ENCODE measurements at places on chromosomes 13 and 19.

GRCh38 chr13:23443878-23444277 is 10.4 kb upstream of the SACS start:
- no peak for DNase-seq

DNA sequence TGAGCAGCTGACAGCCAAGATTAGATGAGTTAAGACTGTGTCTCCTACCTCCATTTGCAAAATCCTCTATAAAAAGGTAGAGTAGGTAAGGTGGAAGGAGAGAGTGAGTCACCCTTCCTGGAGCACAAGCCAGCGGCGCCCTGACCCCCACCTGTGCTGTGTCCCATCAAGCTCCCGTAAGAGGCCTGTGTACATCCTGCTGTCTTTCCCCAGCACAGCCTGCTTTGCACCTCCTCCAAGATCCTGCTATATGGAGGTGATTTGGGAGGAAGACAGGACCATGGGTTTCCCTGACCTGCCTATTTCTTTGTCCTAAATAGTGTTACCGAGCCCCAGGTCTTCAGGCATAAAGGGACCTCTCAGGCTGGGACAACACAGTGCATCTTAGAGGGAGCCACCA is 62.3 kb upstream of the UQCRFS1 start:
- peak; percentile 8 for DNase-seq

- DNase-seq = no peak
These were observed 1198.2 kb upstream of the PCDH9 start for GRCh38 chr13:68428292-68428691.

DNA sequence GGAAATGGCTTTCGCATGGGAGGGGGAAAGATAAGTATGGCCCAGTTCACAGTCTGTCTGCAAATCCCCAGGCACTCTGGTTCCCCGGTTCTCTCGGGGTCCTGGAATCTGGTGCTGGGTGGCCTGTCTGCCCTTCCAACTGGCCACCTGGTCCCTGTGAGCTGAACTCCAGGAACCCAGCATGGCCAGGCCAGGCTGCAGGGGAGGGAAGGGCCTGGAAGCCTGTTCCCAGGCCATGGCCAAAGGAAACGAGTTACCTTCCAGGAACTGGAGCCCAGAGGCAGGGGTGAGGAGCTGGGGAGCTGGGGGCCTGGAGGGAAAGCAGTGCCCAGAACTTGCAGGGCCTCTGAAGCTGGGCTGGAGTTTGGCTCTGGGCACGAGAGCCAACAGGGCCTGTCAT is 19.1 kb upstream of the PNMA8C start:
- no peak for DNase-seq

- DNase-seq = no peak
These were observed 58.7 kb upstream of the NBEA start for GRCh38 chr13:34883396-34883795.

DNA sequence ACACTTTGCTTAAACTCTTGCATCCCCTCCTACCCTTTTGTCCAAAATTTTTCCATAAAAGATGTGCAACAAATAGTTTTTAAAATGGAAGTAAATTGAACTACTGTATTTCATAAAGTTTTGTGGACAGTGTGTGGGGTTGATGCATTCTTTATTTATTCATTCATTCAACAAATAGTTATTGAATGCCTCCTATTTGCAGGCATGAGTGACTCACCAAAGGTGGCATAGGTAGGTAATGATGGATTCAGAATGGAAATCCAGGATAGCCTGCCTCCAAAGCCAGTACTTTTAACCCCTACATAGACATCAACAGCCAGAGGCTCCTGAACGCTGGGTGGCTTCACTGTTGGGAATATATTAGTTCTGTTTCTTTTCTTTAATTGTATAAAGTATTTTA is 2.4 kb upstream of the CSNK1A1L start:
- no peak for DNase-seq

DNA sequence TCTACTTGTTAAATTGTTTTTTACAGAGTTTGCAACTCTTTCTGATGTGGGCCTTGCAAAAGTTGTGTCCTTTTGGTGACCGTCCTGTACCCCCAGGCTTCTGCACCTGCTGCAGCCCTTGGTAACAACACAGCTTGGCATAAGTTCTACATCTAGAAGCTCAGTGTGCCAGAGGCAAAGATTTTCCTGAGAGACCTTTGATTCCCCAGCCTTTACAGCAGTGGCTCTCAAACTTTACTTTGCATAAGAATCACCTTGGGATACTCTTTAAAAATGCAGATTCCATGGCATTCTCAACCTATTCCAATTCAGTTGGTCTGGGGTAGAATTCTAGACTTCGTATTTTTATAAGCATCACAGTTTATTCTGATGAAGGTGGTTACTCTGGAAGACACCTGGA is 260.9 kb downstream of the DCT start:
- no peak for DNase-seq

DNA sequence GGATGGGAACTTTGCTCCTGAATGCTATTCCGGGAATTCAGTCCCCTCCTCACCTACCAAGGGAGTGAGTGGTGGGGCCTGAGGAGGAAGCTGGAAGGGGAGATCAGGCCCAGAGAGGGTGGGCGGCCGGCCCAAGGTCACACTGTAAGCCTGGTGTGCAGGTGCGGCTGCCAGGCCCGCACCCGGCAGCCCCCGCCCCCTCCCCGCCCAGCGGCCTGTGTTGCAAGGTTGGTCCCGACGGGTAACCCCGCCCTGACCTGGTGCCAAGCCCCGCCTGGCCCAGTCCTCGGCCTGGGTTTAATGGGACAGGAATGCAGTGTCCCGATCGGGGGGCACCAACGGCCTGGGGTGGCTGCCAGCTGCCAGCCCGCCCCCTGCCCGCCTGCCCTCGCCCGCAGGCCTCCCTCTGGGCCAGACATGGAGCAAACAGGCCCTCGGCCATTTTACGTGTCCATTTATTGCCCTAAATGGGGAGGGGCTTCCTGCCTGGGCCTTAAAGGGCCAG is 5.5 kb downstream of the ZBTB7A start:
- DNase-seq = peak; percentile 97

DNA sequence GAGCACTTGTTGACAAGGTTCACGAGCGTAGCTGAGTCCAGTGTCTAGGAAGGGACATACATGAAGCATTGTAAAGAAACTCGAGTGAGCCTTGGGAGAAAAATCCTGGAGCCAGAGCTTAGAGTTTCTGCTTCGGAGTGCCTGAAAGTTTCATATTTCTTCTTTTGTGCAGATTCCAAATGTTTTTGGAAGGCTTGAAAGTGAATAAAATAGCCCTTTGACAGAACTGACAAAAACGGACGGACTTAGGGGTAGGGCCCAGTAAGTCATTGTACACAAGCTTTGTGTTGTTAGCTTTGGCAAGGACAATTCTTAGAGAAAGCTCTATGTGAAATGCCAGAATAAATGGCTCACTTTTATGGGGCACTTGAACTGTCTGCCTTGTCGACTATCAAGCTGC is 2.8 kb downstream of the RNF113B start:
- DNase-seq = no peak

GRCh38 chr13:42445354-42445753 is 128.6 kb upstream of the TNFSF11 start:
- no peak for DNase-seq

GRCh38 chr19:1765232-1765903 is 12.1 kb downstream of the ONECUT3 start:
- DNase-seq = no peak

- no peak for DNase-seq
These were observed 361.9 kb upstream of the GPC6 start for GRCh38 chr13:92864584-92865284.

GRCh38 chr13:22082437-22083100 is 411.7 kb downstream of the FGF9 start:
- DNase-seq = no peak

- DNase-seq = no peak
These were observed 6.4 kb upstream of the PEAK3 start for GRCh38 chr19:2288338-2288817.

DNA sequence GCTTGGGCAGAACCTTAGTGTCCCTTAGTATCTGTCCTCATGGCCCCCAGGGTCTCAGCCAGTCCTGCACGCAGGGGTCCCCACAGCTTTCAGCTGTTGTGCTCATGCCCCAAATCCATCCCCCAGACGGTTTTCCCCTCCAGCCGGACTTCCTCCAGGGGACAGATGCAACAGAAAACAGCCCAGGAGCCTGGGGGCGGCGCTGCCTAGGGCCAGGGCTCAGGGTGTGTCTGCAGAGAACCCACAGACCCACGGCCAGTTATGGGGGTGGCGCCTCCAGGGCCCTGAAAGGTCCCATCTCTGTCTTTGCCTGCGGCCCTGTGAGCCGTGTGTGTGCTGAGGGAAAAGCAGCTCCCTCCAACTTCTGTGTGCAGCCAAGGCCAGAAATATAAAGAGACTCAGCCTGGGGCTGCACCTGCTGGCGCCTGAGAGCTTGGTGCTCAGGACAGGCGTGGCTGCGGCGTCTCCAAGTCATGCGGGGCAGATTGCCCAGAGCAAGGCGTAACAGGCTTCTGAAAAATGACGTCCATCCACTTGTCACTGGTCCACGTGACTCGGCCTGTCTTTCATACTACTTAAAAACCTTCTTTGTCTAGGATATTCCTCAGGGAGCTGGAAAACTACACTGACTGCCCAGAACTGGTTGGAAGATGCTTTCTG is 22.1 kb upstream of the F7 start:
- DNase-seq = no peak

DNA sequence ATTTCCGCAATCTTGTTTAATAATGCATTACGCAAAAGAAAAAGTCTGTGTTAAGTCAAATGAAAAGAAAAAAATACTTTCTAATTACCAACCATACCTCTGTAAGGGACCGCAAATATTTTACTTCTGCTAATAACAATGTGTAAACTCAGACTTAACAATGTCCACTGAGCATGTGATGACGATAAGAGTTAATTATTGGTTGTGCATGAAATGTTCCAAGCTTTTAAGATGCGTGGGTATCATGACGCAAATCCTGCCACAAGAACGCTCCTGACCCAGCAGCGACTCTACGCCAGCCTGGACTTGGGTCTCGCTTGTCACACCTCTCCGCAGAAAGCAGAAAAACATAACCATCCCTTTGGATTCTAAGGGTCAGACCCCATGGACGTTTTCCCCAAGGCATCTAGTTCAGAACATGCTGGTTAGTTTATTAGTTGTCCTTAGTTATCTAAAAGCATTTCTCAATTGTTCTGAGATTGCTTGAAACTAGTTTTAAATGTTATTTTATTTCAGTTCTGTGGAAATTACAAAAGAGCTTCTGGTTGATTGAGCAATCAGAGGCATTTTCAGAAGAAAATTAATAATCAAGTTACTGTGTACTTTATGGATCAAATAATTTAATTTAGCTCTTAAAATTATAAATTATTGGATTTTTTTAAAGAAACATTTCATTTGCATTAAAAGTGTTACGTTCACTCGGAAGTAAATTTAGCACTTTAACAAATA is 779.9 kb upstream of the ARGLU1 start:
- DNase-seq = no peak

DNA sequence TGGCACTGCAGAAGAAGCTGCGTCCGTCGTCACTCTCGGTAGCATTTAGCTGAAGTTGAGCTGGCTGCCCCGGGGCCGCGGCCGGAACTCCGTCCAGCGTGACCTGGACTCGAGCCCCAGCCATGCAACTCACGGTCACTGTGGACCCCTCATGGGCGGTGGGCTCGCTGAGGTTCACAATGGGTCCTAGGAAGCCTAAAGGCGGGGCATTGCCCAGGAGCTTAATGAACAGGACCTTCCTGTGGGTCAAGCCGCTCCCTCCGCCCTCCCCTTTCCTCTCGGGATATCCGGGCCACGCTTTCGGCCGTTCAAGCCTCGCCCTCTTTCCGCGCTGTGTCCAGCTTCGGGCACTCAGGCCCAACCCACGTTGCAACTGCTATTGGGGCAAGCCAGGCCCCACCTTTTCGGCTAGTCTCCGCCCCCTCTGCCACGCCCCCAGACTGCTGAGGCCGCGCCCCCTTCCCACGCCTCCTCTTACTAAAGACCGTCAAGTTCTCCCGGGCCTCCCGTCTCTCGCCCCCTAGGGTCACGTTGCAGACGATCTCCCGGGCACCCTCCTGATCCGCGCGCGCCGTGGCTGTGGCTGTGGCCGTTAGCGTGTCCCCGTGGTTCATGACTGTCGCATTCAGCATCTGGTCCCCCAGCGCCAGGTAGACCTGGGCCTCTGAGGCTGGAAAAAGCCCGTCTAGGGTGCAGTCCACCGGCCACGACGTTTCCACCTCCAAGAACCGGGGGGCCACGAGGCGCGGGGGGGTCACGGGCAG is 1.4 kb upstream of the RAVER1 start:
- peak; percentile 98 for DNase-seq

DNA sequence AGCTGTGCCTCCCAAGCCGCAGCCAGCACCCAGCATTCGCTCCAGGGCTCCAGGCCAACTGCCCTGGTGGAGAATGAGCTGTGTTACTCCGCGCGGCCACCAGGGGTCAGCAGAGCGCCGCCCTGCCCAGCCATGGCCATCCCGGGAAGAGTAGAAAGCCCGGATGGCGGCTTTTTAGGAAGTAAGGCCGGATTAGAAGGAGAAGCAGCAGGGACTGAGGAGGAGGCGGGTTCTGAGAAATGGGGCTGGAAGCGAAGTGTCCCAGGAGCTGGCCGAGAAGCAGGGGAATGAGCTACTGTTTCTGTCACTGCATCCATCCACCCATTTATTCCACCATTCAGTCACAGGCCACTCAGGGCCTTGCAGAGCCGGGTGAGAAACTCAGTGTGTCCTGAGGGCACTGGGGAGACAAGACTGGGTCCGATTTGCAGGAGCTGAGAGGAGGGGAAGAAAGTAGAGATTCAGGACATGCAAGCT is 6.6 kb upstream of the NPAS1 start:
- DNase-seq = peak; percentile 87

DNA sequence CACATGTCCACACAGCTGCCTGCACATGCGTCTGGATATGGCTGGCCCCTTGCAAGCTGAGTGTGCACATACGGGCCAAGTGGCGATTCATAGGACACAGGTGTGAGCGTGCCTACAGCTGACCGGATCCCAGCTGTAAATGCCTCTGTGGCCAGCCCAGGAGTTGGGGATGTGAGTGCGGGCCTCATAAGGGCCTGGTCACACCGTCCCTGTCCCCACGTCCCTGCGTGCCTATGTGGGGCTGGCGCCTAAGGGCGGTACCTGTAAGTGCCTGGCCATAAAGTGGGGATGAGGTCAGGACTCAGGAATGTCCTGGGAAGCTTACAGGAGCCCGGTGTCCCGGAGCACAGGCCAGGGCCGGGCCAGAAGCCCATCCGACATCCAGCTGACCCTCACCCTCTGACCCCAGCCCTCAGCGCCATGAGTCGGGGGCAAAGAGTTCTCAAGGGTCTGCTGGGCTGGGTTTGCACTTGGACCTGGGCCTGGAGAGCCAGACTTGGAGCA is 1.3 kb upstream of the ARHGAP45 start:
- no peak for DNase-seq

Measured in left lobe of liver (tissue), 2 donors.